ENCODE measurements at places on chromosomes 3 and 15. TPM values are rescaled to one million over a fixed set of nuclear protein-coding genes. Genes with fewer than 3 reads are reported as not detected.

GRCh38 chr3:101066711-101067129, 73.5 kb upstream of the ABI3BP start:
- DNase-seq = no peak

KLHL18 gene
- 28.8 TPM for total RNA-seq

DNA sequence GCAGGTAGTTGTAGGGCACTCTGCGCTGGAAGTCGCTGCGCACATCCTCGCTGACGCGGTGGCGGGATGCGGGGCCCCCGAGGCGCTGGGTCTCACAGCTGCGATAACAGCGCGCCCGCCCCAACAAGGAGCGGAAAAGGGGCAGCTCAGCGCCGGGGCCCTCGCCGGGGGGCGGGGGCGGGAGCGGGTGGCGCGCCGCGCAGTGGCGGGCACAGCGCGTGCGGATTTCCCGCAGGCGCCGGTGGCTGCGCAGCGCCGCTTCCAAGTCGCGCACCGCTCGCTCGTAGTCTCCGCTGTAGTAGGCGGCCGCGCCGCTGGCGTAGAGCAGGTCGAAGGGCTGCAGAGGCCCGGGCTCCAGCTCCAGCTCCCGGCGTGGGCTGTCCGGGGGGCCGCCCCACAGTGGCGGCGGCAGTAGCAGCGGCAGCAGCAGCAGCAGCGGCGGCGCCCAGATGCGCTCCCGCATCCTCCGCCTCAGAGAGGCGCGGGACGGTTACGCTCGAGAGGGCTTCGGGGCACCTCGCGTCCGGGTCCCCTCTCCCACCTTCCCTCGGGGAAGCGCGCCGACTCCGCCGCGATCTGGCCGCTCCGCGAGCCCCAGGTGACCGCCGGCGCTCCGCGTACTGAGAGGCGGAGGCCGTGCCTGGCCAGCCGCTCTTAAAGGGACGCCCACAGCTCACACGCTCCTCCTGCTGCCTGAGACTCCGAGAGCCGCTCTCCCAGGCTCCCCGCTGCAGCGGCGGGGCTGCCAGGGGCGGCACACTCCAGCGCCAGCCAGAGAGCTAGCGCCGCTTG, at the start of gene P3H2:
P3H2 (minus strand) TSS at position 629 of the 792 bp plus-strand sequence; CDS start at position 463, 166 bp downstream.
- peak; percentile 45 for DNase-seq

GRCh38 chr15:70486012-70486411, 277.3 kb downstream of the UACA start:
- DNase-seq = no peak

TERC gene
- 21.7 TPM for total RNA-seq

Measured in activated CD8-positive, alpha-beta T cell treated with anti-CD3 and anti-CD28 coated beads for 36 hours (primary cell).